Caco-2 (cell line): ENCODE measurements at places on chromosomes 2 and 18.

- H3K4me1 ChIP-seq: no peaks in the 10 kb centered on the region
- no peak overlapping the region for H3K4me3 ChIP-seq
- H3K27ac ChIP-seq: no peak overlapping the region
- no peaks in the 10 kb centered on the region for H3K27me3 ChIP-seq
Observed at GRCh38 chr18:11096411-11096810, 53.0 kb downstream of the PIEZO2 start.

DNA sequence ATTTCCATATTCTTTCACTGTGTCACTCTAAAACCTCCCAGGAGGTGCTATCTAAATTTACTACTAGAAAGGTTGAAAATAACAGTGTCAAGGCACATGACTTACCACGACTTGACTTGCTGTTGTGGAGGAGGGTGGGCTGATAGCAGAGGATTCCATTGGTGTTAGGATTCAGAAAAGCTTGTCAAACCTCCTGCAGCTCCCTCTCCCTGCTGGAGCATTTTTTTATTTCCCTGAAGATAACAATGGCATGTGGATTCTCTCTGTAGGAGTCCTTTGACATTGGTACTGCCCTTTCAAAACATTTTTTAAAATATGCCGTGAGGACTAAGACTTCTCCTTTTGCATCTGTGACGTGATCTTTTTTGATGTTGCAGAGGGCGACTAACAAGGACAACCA, 696.9 kb upstream of the GYPC start:
- no peaks in the 10 kb centered on the region for H3K4me1 ChIP-seq
- no peak for DNase-seq
- no peak overlapping the region for H3K4me3 ChIP-seq
- H3K27ac ChIP-seq: no peak overlapping the region
- H3K36me3 ChIP-seq: no peaks in the 10 kb centered on the region
- H3K27me3 ChIP-seq: no peaks in the 10 kb centered on the region

DNA sequence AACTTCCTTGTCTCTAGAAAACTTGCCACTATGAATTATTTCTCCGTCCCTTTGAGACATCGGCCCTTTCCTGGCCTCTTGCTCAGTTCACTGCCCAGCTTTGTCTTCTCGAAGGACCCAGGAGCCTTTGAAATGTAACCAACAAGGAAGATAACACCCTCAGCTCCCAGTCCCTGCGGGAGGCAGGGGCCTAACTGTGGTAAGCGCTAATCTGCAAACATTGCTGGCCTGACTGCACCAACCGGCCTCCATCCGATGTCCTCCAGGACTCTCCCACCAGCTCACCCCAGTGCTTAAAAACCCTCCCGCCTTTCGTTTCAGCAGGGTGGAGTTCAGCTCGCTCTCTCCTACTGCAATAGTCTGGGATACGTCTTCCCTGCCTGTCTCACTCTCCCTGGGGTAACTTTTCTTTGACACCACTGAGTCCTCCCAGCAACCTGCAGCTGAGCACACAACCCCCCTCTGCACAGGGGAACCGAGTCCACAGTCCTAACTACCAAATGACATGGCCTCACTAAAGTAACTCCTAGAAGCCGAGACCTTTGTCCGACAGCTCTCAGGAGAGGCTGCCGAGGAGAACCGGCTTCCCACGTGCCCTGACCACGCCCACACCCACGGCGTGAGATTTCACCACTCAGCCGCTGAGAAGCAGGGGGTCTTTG, 76.1 kb downstream of the MBP start:
- H3K27ac ChIP-seq: peak overlapping the region; percentile 94
- peaks cover 28% of the 10 kb centered on the region for H3K4me1 ChIP-seq
- H3K27me3 ChIP-seq: no peaks in the 10 kb centered on the region
- peak overlapping the region; percentile 5; the same call in 1 of the 2 replicates for H3K4me3 ChIP-seq
- H3K36me3 ChIP-seq: no peaks in the 10 kb centered on the region
- DNase-seq: peak; percentile 54

DNA sequence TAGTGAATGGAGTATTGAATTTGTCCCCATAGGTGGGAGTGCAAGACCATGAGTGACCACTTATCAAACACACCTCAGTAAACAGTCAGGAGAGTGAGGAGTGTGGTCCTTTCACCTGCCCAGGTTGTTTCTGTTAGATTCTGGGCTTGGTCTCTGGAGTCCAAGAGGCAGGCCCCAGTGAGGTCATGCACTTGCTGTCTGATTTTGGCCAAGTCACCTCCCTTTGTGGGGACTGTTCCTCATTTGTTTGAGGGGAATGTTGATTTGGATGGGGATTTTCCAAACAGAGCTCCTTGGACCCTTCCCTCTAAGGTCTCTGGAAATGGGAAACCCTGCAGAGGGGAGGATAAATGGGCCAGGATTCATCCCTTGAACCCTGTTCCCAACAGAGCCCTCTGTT, 7.3 kb downstream of the IL1RN start:
- no peak overlapping the region for H3K27ac ChIP-seq
- peaks cover 12% of the 10 kb centered on the region for H3K4me1 ChIP-seq
- no peak overlapping the region for H3K4me3 ChIP-seq
- no peaks in the 10 kb centered on the region for H3K36me3 ChIP-seq

DNA sequence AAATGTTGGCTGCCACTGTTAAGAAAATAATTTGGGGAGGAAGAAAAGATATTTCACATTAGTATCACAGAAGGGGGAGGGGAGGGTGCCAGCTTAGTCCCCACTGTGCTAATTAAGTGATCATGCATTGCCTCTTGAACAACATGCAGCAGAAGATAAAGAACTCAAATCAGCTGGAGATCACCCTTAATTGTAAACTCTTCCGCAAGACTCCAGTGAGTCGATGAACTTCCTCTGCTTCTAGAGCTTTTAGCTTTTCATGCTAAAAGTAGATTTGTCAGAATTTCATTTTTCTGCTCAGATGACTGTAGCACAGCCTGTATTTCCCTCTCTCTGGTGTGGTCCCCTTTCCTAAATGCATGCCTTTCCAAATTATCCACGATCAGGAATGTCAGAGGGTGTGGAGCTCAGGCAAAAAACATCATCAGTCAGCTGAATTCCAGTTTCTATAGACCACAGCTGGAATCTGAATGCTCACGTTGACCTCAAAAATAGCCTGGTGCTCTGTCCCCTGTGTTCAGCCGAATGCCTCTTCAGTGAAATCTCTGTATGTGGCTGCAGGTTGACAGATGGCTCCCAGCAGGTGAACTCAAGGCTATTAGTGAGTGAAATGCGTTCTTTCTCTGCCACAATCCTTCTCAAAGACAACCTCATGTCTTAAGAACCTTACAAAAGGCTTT, 156.8 kb upstream of the UNC80 start:
- no peak overlapping the region for H3K4me3 ChIP-seq
- peaks cover 13% of the 10 kb centered on the region for H3K4me1 ChIP-seq
- H3K36me3 ChIP-seq: no peaks in the 10 kb centered on the region
- H3K27ac ChIP-seq: no peak overlapping the region
